ENCODE measurements at places on chromosomes 2 and 18.

DNA sequence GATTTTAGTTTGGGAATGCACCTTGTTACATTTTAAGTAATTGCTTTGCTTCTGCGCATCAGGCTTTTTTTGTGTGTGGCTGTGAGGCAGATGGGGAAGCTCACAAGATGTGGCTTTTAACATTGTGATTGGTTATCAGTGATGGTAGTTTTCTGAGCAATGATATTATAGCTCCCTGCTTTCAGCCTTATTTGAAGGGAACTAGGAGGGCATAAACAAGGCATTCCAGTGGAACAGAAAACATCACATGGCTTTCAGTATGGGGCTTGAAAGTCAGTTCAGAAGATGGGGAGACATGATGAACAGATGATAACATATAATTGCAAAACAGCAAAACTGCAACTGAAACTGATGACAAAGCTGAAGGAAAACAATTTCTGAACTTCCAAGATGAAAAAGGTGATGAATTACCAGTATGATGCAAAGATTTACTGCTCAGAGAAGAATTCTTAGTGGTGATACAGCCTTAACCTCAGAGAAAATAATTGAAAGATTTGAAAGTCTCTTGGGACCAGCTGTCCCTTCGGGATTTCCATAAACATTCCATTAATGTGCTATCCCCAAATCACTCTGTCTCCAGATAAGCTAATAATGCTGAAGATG, 439.7 kb downstream of the RND3 start:
- DNase-seq, result no peak

DNA sequence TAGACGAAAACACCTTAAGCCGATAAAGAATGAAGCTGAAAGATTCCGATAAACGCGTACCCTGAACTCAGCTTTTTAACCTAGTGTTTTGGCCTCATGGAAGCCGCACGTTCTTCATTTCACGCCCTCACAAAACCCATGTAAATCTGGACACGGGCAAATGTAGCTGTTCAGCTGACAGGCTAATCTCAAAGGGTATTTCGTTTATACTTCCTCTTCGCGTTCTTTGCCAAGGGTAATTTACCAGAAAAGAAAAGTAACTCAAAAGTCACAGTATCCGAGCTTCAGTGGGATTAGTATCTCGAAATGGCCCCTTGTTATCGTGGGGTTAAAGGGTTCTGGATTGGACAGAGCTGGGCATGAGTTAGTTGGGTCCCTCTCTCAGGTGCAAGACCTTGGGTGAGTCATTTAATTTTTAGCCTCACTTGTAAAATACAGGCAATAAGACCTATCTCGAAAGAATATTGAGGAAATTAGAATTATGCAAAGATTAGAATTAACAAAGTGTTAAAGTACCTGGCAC, 22.0 kb upstream of the STPG4 start:
- DNase-seq, result no peak

DNA sequence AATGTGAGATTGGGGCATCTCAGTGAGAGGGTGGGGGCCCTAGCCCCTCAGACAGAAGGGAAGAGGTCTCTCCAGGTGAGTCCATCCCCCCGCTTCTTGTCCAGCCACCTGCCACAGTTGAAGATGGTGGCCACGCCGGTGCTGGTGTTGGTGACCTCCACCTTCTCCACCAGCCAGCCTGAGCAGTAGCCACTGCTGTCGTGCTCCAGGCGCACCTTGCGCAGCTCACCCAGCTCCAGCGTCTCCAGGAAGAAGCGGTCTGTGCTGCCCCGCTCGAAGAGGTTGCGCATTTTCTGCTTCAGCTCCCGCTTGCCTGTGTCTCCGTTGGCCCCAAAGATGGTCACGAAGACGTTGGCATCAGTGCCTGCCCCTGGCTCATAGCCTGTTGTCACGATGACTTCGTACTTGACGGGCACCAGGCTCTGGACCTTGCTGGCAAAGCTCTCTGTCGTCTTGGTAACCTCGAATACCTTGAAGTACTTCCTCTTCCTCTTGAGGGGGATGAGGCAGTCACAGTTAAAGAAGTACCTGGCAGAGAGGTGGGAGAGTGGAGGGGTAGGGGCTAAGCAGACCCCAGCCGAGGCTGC, 179.5 kb downstream of the LOXHD1 start:
- DNase-seq, result no peak

DNA sequence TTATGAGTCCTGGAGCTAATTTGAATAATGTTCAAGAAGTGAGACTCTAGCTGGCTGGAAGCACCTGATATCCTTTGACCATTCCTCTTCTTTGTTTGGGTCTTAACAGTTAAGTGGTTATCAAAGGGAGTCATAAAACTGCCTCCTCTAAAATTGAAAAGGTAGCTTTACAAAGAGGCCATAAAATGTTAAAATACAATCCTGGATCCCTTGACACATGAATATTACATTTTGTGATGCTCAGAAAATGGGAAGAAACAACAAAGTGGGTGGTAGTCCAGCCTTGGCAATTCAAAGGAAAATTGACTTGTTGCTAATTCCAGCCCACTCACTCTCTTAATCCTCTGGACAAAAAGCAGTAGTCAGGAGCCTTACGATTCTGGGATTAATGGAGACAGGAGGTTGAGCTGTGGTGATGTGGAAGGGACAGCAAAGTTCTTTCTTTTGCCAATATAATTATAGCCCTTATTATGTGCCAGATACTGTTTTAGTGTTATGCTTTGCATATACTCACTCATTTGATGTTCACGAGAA, 339.2 kb downstream of the PDE11A start:
- no peak for DNase-seq

DNA sequence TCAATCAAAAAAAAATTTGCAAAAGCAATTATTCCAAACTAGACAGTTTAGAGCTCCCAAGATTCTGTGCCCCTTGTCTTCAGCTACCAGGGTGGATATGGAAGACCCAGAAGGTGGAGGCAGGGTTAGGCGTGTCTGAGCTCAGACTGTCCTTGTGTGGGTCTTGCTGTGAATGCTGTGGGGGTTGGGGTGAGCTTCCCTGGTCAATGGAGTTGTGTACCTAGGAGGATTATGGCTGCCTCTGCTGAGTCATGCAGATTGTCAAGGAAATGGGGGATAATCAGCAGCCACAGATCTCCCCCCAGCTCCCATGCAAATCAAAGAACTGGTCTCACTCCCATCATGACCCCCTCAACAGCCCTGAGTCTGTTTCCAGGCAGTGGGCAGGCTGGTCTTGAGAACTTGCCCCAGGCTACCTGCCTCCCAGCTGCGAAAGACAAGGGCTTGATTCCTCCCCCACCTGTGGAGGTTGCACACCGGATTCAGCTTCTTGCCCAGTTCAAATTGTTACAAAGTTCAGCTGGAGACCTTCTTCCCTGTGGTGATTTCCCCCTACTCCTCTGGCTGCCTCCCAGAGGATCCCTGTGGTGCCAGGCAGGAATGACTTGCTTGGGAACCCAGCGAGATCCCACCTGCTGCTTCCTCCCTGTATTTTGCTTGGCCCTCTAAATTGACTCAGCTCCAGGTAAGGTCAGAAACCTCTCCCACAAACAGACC, 77.0 kb downstream of the RAD51AP2 start:
- DNase-seq, result no peak

- DNase-seq, result no peak
These were observed 8.0 kb downstream of the GNLY start for GRCh38 chr2:85702172-85702571.
